ENCODE measurements at places on chromosomes 2 and 18.

DNA sequence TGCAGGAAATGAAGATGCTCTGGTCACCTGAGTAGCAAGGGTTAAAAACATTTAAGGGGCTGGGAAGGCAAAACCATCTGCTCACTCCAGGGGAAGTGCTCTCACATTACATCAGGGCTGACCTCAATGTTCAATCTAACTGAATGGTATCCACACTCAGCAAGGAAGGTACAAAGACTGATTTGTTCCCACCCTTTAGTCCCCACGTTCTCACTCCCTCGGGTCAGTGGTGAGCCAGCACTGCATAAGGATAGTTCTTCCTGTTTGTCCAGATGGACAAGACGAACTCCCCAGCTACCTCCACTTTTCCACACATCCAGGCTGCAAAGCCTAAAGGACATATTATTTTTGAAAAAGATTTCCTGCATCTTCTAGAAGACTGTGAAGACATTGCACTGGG is 126.6 kb upstream of the SLC14A2 start:
- DNase-seq, result no peak
- H3K27ac ChIP-seq, result no peak overlapping the region
- H3K36me3 ChIP-seq, result no peaks in the 10 kb centered on the region
- no peaks in the 10 kb centered on the region for H3K27me3 ChIP-seq

DNA sequence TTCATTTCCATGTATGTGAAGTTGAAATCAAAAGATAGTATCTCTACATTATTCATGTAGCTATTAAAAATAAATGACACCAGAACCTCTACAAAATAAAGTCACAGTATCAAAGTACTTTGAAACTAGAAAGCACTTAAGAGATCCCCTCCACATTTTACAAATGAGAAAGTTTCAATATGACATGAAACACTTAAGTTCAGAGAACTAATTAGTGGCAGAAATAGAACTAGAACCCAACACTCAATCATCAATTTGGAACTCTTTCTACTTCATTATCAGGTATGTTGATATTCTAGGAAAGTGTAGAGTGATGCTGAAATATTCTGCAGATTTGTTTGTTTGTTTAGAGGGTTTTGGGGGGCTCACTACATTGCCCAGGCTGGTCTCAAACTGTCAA is 145.6 kb downstream of the MEMO1 start:
- peaks cover 3% of the 10 kb centered on the region for H3K36me3 ChIP-seq
- no peak overlapping the region for H3K27ac ChIP-seq
- no peak overlapping the region for H3K4me3 ChIP-seq
- no peak for DNase-seq

DNA sequence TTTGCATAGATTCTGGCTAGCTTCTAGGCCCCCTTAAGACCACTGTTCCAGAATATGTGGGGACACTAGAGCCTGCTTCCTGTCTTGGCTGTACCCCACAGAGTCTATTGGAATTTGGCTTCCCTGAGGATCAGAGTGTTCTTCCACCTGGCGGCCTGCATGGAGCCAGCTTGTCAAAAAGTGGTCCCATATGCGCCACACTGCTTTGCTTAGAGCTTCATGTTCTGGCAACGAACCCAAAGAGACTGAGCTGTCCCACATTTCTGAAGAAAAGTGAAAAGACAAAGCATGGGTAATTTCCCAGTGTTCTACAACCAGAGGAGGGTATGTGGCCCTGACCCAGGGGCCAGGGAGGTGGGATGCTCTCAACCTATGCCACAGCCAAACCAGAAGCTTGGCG is 52.7 kb upstream of the FZD7 start:
- H3K4me1 ChIP-seq, result peaks cover 85% of the 10 kb centered on the region
- H3K36me3 ChIP-seq, result no peaks in the 10 kb centered on the region
- H3K27me3 ChIP-seq, result no peaks in the 10 kb centered on the region
- H3K27ac ChIP-seq, result no peak overlapping the region

DNA sequence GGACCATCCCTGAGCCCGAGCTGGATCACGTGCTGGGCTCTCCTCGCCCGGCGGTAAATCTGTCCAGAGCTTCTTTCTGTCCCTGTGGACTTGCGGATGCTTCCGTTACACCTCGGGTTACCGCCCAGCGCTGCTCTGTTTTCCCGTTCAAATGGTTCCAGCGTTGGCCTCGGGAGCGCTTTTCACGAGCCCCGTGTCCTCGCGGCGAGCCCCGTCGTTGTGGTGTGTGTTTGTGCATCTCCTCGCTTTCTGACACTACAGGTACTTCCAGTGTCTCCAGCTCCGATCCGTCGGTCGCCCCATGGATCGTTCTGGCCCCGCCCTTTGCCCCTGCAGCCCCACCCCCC is 77.4 kb downstream of the RTP5 start:
- H3K27ac ChIP-seq, result no peak overlapping the region
- no peak overlapping the region for H3K4me3 ChIP-seq
- no peak for DNase-seq

DNA sequence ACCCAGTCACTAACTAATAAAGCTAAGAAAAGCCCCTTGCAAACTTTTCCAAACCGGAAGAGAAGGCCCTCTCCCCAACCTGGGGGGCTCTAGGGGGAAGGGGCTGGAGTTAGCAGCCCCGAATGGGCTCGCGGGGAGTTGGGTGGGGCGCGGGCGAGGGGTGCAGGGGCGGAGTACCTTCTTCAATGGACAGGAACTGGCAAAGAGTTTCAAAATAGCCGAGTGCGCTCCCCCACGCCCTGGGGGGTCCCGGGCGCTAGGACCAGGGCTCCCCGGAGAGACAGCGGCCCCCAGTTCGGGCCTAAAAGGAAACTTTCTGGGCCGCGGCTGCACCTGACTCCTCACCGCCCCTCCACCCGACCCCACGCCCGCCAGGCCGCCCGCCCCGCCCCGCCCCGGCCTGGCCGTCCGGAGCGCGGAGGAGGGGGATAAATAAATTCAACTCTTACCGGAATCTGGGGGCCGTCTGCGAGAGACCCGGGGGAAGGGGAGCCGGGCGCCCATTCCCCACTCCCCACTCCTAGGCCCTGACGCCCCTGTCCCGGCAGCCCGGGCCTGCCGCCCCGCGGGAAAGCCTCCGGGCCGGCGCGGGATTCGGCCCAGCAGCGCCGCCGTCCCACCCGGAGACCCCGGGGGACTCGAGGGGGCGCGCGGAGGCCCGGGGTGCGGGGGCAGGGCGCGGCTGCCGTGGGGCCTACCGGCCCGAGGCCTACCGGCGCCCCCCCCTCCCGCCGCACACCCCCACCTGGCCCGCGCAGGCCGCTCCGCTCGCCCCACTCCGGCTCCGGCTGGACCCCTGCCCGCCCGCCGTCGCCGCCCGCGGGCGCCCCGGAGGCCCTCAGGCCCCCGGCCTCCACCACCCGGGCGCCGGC is 868 bp downstream of the INO80D start:
- DNase-seq, result peak; percentile 30
- H3K4me3 ChIP-seq, result peak overlapping the region; percentile 97
- peak overlapping the region; percentile 90 for H3K27ac ChIP-seq
- H3K27me3 ChIP-seq, result no peaks in the 10 kb centered on the region
- H3K36me3 ChIP-seq, result peaks cover 3% of the 10 kb centered on the region
- peaks cover 39% of the 10 kb centered on the region for H3K4me1 ChIP-seq

DNA sequence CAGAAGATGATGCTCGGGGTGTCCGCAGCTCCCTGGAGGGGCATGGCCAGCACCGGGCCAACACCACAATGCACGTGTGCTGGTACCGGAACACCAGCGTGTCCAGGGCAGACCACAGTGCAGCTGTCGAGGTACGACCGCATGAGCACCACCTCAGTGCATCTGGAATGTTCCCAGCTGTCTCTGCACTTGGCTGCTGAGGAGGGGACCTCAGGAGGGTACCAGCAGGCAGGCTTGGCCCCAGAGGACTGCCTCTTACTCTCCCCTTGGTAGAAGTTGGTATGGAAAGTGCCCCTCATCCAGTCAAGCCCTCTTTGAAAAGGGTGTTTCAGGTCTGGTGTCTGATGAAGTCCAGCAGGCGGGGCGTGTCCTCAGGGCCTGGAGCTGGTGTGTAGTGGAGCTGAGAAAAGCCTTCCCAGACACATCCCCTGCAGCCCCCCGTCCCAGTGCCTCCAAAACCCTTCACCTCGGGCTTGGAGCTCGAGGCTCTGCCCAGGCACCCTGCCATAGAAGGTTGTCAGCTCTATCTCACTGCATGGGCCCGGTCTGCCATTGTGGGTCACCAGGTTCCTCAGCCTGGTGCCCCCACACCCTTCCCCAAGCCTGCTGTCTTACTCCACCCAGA is 16.7 kb downstream of the STK25 start:
- H3K36me3 ChIP-seq, result peaks cover 6% of the 10 kb centered on the region
- no peak for DNase-seq
- no peak overlapping the region for H3K27ac ChIP-seq
- no peaks in the 10 kb centered on the region for H3K27me3 ChIP-seq
- no peaks in the 10 kb centered on the region for H3K4me1 ChIP-seq

DNA sequence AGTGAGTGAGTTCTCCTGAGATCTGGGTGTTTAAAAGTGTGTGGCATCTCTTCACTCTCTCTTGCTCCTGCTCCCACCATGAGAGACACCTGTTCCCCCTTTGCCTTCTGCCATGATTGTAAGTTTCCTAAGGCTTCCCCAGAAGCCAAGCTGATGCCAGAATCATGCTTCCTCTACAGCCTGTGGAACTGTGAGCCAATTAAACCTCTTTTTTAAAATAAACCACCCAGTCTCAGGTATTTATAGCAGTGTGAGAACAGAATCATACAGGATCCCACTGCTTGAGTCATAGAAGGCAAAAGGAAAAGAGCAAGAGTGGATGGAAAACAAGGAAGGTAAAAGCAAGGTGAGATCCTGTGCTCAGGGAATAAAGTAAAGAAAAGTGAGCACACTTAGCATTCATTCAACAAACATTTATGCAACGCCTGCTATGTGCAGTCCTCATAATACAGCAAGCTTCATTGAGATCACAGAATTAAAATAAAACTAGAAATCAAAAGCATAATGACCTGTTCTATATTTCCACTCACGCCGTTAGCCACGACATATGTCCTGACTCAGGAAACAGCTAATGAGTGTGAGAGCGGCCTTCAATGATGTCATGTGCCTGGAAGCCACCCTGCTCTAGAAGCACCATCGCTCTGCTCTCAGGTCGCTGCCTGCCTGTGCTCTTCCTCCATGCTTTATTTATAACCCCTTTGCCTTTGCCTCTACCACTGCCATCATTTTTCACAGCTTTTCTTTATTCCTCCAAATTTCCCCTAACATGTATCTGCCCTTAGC is 11.3 kb upstream of the COPS8 start:
- no peaks in the 10 kb centered on the region for H3K36me3 ChIP-seq
- no peak overlapping the region for H3K27ac ChIP-seq
- H3K27me3 ChIP-seq, result no peaks in the 10 kb centered on the region

DNA sequence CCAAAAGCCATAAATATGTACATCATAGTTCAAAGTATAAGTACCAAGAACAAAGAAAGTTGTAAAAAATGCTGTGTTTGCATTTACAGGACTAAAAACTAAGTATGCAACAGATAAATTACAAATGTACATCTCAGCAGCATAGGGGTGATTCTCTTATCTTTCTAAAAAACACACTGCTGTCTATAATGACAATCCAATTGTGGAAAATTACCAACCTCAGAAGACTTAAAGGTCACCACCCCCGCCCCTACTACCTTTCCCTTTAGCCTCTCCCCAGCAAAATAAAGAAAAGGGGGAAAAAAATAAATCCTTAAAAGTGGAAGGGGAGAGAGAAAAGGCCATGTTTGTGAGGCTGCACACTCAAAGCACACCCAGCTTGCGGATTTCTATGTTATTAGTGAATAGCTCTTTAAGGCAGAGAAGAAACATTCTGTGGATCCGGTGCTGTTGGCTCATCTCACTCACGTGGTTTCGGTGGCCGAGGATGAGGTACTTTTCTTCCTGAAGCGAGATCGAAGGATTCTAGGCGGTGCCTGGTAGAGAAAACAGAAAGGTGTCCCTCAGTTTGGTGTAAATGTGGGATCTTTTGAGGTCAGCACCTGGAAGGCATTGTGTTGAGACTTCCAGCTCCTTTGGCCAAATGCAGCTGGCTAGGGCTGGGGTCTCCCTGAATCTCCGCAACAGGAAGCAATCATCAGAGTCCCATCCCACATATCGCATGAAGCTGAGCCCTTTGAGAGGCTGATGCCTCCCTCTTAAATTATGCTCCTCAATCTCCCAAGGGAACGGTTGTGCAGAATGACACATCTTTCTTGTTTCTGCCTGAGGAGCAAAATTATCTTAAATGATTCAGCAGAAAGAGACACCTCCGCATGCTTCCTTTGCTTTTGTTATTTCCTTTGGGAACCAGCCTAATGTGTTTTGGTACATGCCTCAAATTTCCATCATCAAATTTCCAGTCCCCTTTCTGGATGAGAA is 17.6 kb downstream of the MRPL35 start:
- H3K4me1 ChIP-seq, result no peaks in the 10 kb centered on the region
- H3K4me3 ChIP-seq, result no peak overlapping the region
- H3K27me3 ChIP-seq, result no peaks in the 10 kb centered on the region
- no peak for DNase-seq
- no peaks in the 10 kb centered on the region for H3K36me3 ChIP-seq

- H3K36me3 ChIP-seq, result no peaks in the 10 kb centered on the region
- H3K4me3 ChIP-seq, result no peak overlapping the region
- H3K4me1 ChIP-seq, result no peaks in the 10 kb centered on the region
Measured at GRCh38 chr2:37389989-37390765, 45.7 kb downstream of the QPCT start.

- DNase-seq, result no peak
- H3K27ac ChIP-seq, result no peak overlapping the region
Measured at GRCh38 chr2:231521443-231521842, 8.8 kb downstream of the NMUR1 start.

DNA sequence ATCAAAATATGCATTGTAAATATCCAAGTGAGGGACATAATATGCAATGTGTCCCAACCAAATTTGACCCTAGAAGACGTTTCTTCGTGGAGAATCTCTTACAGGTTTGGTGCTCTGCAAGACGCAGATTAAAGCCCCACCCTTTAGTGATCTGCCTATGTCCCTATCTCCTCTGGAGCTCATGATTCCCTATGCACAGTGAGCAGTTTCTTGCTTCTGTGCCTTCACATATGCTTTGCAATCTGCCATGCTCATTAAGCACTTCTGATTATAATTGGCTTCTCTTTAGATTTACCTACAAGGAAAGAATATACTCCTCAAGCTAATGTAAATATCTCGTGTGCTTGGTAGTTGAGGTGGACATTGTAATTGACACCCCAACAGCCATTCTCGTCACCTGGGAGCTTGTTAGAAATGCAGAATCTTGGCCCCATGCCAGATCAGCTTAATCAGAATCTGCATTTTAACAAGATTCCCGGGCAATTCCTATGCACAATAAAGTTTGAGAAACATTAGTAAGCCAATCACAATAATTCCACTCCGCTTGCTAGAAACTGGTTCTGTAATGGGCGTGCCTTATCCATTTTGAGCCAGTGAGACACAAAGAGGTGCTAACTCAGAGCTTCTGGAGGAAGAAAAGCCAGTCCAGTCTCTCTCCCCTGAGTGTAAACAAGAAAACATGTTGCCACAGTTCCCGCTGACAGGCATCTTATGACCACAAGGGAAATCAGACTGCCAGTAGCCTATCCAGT is 2.8 kb upstream of the PUM2 start:
- H3K27me3 ChIP-seq, result no peaks in the 10 kb centered on the region
- DNase-seq, result no peak
- H3K4me1 ChIP-seq, result peaks cover 12% of the 10 kb centered on the region
- H3K36me3 ChIP-seq, result no peaks in the 10 kb centered on the region

- H3K4me3 ChIP-seq, result no peak overlapping the region
- H3K4me1 ChIP-seq, result no peaks in the 10 kb centered on the region
- DNase-seq, result no peak
- no peak overlapping the region for H3K27ac ChIP-seq
Measured at GRCh38 chr2:1911811-1912210, 167.5 kb upstream of the PXDN start.

Measured in neural crest cell (in vitro differentiated cells).